ENCODE measurements at places on chromosomes 7 and 10.

DNA sequence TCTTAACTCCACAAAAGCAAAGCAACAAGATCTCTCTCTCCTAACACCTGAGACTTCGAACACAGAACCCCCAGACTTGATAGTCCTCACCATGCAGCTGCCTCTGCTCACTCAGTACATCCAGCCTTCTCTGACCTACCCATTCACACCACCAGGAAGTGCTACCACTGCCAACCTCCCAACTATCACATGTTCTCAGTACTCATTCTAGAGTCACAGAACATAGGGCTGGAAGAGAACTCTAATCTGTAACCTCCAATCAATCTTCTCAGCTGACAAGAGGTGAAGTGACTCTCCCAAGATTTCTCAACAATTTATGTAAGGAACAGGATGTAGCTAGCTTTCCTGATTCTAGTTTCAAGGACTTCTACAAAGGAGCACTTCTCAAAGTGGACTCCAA is 3.8 kb downstream of the NUDCD3 start:
- no peak for DNase-seq

DNA sequence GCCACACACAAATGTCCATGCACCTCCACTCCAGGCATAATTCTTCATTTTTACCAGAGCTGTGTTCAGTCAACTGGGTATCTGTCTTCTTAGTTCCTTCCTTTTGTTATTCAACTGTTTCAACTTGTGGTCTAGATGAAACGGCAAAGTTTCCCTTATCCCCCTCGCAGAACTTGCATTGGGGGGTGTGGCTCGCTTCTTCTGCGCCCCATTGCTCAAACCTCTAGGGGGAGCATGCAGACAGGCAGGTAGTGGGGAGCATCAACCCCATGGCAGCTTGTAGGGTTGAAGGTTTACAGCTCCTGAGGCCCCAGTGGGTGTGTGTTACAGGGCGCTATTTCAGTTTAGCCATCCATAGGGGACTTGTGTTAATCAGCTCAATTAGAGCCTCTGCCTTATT is 38.3 kb upstream of the COBL start:
- no peak for DNase-seq

DNA sequence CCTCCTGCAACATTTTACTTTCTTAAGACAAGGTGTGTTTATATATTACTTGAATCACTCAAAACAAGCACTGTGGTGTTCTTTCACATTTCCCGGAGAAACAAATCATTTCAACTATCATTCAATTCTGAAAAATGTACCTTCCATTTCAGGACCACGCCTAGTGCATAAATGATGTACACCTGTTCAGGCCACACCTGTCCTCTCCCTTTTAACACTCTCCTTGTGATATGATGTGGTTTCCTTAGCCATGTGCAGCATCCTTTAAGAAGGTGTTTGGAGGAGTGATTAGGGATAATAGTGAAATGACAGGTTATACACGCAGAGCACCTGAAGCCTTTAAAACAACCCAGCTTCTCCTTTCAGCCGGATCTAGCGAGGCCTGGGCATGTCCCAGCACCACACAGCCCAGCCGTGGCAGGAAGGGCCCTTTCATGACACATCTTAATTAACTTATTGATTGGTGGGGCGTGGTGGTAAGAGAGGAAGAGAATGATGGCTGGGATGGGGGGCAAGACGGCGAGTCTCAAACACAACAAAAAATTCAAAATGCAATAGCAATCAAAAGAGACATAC is 26.9 kb downstream of the ABLIM1 start:
- no peak for DNase-seq

GRCh38 chr7:133452577-133452976 is 199.7 kb downstream of the EXOC4 start:
- no peak for DNase-seq

GRCh38 chr10:73211106-73211811 is 35.8 kb downstream of the DNAJC9 start:
- no peak for DNase-seq

DNA sequence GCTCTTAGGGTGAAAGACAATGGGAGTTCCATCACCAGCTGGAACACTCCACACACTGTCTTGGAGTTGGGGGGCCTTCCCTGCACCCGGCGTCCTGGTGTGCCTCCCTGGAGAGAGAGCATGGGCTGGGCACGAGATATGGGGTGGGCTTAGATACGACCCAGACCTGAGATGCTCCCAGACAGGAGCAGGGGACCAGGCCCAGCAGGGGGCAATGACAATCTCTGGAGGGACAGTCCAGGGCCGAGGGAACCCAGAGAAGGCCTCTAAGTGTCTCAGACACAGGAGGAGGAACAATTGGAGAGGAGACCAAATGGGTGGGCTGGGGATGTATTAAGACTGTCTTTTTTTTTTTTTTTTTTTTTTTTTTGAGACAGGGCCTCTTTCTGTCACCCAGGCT is 40.0 kb downstream of the MYL10 start:
- no peak for DNase-seq

- DNase-seq: no peak
Measured at GRCh38 chr7:54907981-54908380, 110.8 kb upstream of the EGFR start.

DNA sequence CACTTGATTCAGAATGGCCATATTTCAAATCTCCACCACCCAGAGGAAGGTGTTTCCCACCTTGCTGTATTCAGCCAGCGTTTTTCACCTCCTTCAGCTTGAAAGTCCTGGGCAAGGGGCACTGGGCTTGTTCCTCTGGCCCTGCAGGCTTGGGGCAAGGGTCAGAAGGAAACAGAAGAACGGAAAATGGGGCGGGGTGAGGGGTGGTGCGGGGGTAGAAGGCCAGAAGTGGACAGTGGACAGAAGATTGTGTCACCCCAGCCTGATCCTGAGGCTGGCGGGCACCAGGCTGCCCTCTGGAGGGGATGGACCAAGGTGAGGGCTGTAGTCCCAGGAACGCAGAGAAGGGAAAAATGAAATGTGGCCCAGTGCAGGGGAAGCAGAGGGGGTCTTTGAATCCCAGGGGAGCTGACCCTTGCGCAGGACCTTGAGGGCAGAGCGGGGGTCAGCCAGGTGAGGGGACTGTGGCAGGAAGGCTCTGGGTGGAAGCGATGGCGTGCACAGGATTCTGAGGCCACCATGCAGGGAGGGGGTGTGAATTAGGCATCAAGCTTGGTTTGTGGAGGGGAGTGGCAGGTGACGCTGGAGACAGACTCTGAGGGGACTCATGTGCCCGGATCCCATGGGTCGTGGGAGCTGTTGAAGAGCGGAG is 23.0 kb downstream of the TMEM120A start:
- no peak for DNase-seq

DNA sequence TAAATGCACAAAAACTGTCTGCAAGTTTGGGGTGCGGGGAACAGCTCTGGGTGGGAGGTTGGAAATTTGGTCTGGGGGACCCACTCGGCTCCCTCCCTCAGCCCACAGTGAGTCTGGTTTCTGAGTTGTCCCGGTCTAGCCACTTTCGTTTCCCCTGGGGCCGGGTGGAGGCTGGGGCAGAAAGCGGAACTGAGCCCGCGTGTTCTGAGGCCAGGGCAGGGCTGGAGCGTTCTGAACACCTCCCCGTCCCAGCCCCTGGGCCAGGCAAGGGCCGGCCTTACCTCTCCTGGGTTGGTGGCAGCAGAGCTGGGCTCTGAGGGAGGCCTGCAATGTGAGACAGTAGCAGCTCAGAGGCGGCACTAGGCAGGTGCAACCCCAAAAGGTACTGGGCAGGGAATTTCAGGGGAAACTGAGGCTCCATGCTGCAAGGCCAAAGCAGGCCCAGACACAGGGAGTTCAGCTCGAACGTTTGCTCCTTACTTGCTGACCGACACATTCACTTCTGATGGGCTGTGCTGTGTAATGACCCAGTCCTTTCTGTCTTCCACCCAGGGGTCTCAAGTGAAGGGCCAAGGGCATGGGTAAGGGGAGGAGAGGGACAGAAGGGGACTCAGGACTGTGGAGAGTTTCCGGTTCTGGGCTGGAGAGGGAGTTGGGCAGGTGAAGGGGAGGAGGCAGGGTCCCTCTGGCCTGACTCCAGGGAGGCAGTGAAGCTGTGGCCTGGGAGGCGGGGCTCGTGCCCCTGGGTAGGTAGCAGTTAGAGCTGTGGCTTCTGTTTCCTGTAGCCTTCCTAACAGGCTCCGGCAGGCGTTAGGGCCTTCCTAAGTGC is 3.0 kb downstream of the IRF5 start:
- no peak for DNase-seq

GRCh38 chr7:120723465-120724385 is 134.2 kb downstream of the TSPAN12 start:
- no peak for DNase-seq

DNA sequence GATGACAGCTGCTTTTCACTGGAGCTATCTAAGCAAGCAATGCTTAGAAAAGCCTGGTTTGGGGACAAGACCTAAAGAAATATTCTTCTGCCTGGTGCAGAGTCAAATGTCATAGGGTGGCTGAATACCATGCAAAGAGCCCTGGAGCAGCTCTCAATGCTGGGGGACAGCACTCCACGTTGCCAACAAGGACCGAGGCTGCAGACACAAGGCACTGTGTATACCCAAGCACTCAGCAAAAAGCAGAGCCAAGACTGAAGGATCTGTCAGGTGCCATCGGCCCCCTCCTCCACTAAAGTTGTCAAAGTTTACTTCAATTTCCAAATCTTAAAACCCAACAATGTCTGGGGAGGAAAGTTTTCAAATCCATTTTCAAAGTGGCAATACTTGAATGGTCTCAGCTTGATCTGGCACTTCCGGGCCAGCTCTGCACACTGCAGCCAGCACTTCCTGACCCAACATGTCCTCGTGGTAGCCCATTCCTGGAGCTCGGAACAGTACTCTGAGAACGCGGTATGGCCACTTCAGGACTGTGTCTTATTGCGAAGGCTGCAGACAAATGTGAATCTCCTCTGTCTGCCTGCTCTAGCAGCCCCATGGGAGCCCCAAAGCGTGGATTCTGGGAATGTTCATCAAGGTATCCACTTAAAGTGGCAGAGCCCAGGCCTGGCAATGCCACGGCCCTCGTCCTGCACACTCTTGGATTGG is 191.8 kb downstream of the TNS3 start:
- DNase-seq: no peak

DNA sequence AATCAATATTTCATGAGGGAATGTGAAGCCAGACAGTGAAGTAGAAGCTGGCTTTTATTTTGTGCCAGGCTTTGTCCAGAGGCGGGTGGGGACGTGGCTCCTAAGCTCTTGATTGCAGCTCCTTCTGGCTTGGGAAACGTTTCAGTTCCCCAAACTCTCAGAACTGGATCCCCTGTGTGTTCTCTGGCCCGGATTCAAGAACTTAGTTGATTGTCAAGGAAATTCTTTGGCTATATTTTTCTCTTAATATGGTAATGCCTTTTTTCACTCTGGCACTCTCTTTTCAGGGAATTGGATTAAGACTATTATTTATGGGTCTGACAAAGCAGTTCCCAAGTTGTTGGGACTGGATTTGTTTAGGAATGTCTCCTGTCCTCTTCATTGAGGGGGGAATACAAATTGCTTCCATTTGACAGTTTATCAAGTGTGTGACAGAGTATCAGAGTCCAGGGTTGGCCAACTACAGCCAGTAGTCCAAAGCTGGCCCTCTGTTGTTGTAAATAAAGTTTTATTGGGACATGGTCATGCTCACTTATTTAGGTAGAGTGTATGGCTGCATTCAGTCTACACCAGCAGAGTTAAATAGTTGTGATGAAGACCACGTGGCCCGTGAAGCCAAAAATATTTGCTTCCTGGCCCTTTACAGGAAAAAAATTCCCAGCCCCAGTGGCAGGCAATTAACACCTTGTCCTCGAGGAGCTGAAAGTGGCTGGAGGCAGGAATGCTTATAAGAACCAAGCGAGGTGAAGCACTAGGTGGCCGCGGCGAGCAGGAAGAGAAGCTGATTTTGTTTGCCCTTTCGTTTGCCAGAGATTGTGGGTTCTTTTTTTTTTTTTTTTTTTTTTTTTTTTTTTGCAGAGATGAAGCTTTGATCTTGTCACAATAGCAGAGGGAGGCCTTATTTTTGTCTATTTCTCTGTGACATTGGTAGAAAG is 34.3 kb downstream of the HTRA1 start:
- no peak for DNase-seq

GRCh38 chr10:20407357-20407756 is 489.8 kb downstream of the NEBL start:
- DNase-seq: no peak

DNA sequence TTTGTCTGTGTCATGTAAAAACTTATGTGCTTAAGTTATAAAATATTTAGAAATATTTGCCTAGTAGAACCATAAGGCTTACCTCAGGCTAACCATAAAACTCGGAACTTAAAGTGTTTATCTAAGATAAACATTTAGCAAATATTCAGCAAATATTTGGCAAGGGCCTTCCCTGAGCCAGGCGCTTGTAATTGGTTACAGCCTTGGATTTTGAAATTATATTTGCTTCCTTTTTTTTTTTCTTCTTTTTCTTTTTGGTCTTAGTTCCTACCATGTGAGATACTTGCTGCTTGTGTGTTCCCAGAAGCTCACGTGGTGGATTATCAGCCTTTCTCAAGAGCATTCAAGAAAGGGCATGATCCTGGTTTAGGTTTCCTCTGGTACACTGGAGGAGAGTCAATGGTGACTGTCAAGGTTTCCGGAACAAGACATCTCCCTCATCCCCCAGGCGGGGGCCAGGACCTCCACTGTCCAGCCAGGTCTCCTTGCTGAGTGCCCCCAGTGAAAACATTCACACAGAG is 5.2 kb upstream of the BRI3 start:
- no peak for DNase-seq

DNA sequence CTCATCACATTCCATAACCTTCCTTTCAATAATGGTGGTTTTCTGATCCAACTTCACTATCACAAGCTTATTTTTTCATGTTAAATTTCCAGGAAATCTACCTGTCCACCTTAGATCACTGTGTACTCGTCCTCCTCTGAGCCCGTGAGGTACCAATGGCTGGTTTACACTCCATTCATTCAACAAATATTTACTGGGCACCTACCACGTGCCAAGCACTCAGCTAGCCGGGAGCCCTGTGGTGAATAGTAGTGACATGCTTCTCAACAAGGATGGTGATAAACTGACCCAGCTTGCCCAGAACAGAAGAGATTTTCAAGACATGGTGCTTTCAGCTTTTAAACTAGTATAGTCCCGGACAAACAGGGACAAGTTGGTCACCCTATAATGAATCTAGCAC is 98.2 kb downstream of the FAM204A start:
- DNase-seq: no peak
